Stimulated activated CD8-positive, alpha-beta memory T cell treated with anti-CD3 and anti-CD28 coated beads, Interleukin-15, amount 100 ng/mL, for 1 hour (primary cell): ENCODE measurements at places on chromosomes 1 and 21.
A peak's percentile ranks its signal among the peaks of the same experiment; 100 is the strongest.

DNA sequence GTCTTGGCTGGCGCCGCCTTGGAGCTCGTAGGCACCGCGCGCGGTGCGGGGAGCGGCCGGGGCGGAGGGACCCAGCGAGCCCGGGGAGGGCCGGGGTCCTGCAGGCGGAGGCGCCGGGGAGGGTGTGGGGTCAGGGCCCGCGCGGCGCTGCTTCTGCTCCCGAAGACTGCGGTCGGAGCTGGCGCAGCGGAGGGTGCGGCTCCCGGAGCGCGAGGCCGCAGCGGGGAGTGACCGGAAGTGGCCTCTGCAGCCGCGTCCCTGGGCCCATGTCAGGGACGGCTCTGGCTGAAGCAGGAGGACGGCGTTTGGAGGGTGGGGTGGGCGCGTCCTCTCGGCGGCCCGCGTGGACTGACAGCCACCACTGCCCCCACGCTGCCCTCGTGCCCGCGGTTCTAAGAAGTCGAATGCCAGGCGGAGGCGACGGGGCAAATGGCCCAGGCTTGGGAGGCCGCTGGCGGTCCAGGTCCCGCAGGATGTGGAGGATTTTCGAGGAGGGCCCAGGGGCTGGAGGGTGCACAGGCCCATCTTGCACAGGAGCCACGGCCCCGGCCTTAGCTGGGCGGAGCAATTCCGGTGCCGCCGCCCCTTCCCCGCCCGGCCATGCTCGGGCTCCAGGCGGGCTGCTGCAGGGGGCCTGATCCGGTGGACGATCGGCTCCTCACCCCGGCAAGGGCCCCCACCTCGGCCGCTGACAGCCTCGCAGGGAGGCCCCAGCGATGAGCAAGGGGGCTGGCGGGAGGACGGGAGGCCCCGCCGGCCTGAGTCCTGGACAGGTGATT lies 7.7 kb upstream of the ZNF669 start:
- no peak for DNase-seq

DNA sequence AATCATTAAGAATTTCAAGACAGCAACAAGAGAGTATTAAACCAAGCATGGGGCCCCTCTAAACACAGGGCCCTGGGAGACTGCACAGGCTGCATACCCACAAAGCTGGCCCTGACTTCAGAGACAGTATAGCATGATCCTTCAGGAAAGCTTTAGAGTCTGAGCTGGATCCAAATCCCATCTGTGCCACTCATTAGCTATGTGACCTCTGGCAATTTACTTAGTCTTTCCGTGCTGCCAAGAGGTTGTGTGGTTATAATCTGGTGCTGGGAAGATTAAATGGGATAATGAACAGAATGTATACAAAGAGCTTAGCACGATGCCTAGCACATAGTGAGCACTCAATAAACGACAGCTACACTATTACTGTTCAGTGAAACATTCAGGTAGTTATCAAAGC lies 4.0 kb downstream of the PHC2 start:
- no peak for DNase-seq

GRCh38 chr1:27395441-27396195 lies 3.2 kb downstream of the GPR3 start:
- DNase-seq: peak; percentile 63

GRCh38 chr1:24952413-24952841 lies 22.4 kb upstream of the RUNX3 start:
- no peak for DNase-seq

- DNase-seq: no peak
These were observed 2.8 kb downstream of the S100A6 start for GRCh38 chr1:153532769-153533599.

DNA sequence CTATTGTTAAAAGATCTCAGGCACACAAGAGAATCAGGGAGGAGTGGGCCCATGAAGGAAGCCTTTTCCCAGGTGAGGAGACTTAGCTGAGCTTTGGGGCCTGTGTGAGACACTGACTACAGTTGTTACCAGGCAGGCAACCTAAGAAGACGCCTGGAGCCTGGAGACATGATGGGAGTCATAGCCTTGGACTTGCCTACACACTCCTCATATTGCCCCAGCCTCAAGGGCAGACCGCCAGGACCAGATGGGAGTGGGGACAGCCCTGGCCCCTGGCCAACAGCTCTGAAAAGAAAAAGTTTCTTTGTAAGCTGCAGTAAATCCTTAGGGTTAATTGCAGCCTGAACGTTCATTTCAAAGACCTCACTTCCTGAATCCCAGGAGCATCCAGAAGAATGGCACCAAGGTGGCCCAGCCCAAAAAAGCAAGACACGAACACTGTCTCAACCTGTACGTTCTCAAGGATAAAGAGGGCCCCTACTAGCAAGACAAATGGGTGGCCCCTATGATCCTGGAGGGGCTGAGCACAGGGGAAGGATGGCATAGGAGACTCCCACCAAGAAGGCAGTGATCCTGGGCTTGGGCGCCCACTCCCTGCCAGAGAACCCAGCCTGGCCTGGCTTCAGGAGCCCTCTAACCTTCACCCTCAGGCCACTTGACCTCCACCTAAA lies 33.2 kb upstream of the BTG2 start:
- DNase-seq: no peak

DNA sequence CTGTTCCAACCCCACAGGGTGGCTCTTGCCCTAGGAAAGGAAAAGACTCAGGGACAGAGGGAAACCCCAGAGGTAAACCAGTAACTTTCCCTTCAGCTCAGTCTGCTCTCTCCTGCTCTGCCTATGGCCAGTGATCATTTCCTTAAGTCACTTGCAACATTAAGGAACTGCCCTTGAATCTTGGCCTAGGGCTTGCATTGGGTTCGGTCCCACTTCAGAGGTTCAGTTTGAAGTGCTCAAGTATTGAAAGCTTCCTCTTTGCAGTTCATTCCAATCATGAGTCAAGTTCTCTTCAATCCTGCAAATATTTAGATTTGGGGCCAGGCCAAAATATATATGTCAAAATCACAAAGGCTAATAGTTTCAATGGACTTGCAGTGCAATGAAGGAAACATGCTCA lies 97.7 kb upstream of the IRF2BP2 start:
- DNase-seq: no peak

GRCh38 chr1:212953321-212953720 lies 3.0 kb downstream of the VASH2 start:
- no peak for DNase-seq

DNA sequence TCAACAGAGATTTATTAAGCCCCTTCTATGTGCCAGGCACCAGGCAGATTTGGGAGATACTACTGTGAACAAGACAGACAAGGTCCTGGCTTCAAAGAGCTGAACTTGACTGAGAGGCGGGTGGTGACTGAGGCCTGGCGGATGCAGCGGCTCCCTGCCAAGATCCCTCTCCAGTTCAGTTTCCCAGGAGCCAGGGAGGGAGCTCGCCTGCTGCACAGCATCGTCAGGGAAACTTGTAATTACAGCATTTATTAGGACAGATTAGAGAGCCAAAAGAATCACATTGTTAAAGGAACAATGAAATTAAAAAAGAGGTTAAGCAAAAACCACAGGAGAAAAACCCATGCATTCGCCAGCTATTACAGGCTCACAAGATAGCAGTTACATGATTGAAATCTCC lies 55.3 kb downstream of the ETS2 start:
- no peak for DNase-seq

- DNase-seq: no peak
These were observed 3.6 kb upstream of the GPR61 start for GRCh38 chr1:109535971-109536491.

DNA sequence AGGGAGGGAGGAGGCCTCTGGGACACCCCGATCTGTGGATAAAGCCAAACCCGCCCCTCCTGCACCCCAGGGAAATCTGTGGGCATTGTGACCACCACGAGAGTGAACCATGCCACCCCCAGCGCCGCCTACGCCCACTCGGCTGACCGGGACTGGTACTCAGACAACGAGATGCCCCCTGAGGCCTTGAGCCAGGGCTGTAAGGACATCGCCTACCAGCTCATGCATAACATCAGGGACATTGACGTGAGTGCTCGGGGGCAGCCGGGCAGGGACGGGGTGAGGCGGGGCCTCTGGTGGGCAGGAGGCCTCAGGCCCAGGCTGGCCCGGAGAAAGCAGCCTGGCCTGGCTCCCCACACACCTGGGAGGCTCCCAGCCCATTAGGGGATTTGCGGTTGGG lies 54.7 kb downstream of the ALPL start:
- no peak for DNase-seq

GRCh38 chr21:35259457-35259856 lies 210.4 kb upstream of the RUNX1 start:
- no peak for DNase-seq

- no peak for DNase-seq
These were observed 14.5 kb downstream of the HHAT start for GRCh38 chr1:210342986-210343780.

GRCh38 chr1:6184083-6184783 lies 4.1 kb upstream of the CHD5 start:
- DNase-seq: no peak

- no peak for DNase-seq
These were observed 374.6 kb upstream of the USP24 start for GRCh38 chr1:55589671-55590297.

DNA sequence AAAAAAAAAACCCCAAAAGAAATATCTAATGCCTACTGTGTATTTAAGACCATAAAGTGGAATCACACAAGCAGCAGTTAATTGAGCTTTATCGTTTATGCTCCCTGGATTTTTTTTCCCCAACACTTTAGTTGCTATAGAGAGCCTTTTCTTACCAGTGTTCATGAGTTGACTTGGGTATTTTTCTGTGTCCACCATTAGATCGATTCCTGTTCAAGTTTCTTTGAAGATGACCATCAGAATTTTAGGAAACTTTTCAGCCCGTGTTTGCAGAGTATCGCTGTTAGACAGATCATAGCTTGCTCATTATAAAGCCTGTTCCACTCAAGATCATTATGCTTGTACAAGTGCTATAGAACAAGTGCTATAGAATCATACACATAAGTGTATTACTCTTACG lies 1.5 kb downstream of the RALGPS2 start:
- no peak for DNase-seq

DNA sequence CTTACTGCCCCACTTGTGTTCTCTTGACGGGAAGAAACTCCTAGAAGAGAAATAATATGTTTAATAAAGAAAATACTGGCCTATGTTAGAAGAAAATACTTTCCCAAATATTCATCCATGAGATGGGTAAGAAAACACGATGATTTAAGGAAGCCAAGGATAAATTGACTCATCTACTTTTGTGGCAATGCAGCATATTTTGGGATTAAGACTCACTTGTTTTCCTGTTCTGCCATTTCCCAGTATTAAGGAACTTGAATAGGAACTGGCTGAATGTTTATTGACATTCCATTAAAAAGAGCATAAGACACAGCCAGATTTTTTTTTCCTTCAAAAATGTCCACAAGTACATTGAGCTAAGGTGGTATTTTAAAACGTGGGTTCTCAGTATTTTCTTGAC lies 10.9 kb upstream of the ADAMTS5 start:
- DNase-seq: no peak
